Trophoblast cell (in vitro differentiated cells and primary cell): ENCODE measurements at places on chromosomes 4 and X.

GRCh38 chrX:148947399-148947975 is 447.1 kb downstream of the AFF2 start:
- no peak for DNase-seq

DNA sequence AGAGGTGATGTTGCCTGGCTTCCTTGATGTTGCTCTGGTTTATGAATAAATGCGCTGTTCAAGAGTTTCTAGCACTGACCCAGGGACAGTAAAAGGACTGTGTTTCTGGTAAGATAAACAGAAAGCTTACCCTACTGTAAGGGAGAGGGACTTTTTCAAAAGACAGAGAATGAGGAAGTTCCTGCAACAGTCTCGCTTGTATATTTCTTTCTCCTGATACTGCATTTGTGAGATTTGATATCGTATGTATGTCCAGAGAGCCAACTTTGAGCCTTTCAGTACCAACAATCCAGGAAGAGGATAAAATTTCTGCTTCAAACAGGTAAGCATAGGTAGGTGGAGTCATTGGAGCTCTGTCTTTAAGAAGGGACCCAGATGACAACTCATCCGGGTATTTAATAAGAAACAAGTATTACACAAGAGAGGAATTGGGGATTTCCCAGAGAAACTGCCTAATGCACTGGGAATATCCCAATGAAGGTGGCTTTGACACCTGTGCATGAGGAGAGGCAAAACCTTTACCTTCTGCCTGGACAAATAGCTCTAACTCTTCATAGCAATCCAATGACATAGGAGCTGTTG is 773 bp downstream of the DAPP1 start:
- DNase-seq, result peak; percentile 70

- DNase-seq, result no peak
Measured at GRCh38 chr4:37653601-37654000, 32.6 kb downstream of the RELL1 start.

DNA sequence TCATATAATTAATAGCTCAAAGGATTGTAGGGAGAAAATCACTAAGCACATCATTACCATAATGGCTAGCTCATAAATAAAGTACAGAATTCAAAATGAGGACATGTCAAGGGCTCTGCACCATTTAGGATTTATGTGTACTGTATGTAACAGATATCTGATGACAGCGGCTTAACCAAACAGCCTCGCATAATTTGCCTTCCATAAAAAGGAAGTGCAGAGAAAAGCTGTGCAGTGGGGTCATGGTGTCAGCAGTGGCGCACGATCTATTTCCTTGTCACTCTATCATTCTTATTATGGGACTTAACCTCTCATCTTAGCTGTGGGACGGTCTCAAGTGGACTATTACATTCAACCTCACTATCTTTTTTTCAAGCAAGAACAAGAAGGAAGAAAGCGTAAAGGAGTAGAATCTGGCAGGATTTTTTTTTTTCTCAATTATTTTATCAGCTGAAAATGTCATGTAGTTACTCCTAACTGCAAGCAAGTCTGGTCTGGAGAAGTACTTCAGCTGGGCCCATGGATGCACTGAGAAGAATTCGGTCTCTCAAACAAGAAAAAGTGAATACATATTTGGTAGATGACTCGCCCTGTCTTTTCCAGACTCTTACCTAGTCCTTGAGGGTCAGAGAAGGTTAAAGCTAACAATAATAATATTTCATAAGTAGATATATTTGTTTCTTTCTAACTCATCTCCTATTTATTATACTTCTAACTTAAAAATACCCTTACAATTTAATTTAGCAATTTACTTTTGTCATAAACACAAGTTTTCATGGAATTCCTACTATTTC is 94.6 kb downstream of the COX18 start:
- no peak for DNase-seq

DNA sequence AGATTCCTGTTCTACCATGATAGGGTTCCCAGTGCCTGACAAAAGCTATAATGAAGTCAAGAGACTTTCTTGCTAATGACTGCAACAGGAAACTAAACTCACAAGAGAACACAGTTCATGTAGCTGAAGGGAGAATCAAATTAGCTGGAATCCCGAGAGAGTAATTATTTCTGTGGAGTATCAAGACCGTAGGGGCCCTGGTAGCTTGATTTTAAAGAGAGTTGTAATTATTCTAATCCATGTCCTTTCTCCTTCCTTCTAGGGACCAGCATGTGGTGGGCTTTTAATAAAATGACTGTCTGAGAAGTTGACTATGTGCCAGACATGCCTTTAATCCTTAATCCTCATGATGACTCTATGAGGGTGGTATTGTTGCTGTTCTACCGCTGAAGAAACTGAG is 1.7 kb upstream of the TRPC5OS start:
- no peak for DNase-seq

DNA sequence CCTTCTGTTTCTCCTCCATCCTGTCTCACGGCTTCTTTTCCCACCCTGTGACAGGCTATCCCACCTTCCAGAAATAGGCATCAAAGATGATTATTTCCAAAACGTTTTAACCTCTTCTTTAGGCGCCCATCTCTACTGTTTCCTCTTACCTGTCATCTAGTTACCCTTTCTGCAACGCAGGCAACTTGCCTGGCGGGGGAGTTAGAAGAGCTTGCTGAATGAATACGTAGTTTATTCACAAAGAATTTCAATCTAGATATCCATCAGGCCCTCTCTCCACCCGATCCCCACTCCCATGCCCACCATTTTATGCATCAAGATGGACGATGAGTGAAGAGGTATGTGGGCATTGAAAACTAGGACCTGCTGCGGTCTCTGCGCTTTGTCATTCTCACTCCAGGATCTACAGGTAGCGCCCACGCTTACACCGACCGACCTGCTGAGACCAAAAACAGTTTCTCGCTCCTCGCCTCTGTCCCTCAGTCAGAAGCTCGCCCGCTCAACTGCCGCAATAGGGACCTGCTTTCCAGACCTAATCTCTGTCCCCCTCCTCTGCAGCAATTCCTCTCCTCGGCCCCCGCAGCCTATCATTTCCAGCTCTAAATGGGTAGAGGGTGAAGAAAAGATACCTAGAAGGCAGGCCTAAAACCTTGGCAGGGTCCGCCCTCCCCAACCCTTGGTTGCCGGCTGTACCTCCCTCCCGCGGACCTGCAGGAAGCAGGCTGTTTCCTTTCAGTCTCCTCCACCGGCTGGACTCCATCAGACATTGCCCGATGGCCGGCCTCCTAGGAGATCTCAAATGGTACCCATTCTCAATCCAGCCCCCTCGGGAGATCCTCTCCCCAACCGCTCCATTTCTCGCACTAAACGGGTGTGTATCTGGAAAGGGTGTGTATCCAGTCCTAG is 624 bp downstream of the BEX5 start:
- no peak for DNase-seq

DNA sequence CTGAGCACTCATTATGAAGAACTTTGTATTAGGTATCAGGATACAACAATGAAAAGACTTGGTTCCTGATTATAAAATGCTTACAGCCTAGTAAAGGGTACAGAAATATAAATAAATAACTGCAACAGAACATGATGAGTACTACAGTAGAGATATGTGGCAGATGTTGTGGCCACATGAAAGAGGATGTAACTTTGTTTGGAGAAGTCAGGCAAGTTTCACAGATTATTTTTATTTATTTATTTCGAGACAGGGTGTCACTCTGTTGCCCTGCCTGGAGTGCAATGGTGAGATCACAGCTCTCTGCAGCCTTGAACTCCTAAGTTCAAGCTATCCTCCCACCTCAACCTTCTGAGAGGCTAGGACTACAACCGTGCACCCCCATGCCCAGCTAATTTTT is 15.8 kb upstream of the UBE2K start:
- no peak for DNase-seq

- DNase-seq, result no peak
Measured at GRCh38 chr4:77960367-77960766, 96.8 kb upstream of the FRAS1 start.

- DNase-seq, result no peak
Measured at GRCh38 chrX:6002056-6002455, 226.6 kb downstream of the NLGN4X start.

DNA sequence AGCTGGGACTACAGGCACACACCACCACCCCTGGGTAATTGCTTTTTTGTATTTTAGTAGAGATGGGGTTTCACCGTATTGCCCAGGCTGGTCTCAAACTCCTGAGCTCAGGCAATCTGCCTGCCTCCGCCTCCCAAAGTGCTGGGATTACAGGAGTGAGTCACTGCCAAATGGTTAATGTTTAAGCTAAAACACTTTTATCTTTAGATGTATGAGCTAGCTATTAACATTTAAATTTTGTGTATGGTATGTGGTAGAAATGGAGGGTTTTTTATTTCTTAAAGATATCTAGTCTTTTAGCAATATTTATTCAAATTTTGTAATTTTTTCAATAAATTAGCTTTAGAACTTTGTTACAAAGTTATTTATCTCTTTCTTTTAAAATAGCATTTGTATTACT is 1659.8 kb upstream of the ADGRL3 start:
- no peak for DNase-seq

- no peak for DNase-seq
Measured at GRCh38 chrX:132848296-132848970, 110.0 kb downstream of the HS6ST2 start.

- no peak for DNase-seq
Measured at GRCh38 chr4:158462611-158463010, 59.1 kb upstream of the RXFP1 start.

DNA sequence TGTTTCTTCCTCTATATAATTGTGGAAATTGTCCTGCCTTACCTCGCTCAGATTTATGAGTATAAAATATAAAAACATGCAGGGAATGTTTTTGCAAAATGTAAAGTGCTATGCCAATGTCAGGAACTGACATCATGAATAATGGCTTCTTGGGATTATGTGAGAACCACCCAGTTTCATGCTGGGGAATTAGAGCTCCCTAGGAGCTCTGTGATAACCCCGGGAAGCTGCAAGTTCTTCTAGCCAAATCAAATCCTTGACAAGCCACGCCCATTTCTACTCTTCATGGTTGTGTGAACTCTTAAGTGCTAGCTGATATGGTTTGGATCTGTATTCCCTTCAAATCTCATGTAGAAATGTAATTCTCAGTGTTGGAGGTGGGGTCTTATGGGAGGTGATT is 85.9 kb upstream of the PAK3 start:
- DNase-seq, result no peak

GRCh38 chr4:3355266-3355748 is 62.5 kb downstream of the RGS12 start:
- DNase-seq, result no peak

- DNase-seq, result peak; percentile 31
Measured at GRCh38 chr4:24632011-24632410, 47.7 kb upstream of the DHX15 start.
